NCI-H1105 (cell line): ENCODE measurements at places on chromosomes 16 and 17.

DNA sequence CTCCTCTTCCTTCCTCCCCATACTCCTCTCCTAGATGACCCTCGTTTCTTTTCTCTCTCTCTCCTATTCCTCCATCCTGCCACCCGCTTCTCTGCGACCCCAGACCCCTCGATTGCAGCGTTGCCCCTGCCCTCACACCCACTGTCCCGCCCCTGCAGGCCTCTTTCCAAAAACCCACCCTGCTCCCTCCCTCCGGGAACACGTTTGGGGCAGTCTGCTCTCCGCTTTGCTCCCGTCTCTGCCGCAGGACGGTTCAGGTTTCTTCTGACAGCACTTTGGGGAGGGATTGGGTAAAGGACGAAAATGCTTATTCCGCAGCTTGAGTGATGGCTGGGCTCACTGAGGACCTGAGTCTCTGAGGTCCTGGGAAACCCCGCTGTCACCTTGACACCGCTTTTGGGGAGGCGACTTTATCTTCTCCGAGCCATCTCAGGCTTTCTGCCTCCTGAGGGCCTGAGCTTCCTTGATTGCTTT, 690 bp downstream of the NDE1 start:
- DNase-seq, result no peak

DNA sequence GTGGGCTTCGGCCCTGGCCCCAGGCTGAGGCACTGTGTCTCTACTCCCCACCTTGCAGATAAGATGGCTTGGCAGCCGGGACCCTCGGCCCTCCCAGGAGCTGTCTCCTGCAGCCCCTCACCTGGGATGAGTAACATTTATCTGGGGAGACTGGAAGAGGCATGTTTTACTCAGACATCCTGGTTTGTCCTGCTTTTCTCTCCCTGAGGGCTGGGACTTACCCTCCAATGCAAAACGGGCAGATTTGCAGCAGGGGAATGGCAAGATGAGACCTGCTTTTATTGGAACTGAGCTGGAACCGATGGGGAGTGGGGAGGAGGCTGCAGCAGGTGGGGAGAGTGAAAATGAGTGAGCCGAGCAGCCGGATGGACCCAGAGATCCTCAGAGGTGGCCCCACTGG, 27.3 kb upstream of the UBE2G1 start:
- no peak for DNase-seq

- DNase-seq, result no peak
These were observed 76.2 kb downstream of the MSI2 start for GRCh38 chr17:57332501-57332900.

GRCh38 chr16:23216658-23217246, 34.2 kb downstream of the SCNN1G start:
- DNase-seq, result no peak

- no peak for DNase-seq
These were observed 9.3 kb downstream of the CORO6 start for GRCh38 chr17:29613352-29613837.
